ENCODE measurements at places on chromosomes 2 and 18.

GRCh38 chr2:229071292-229071976 is 199.7 kb downstream of the PID1 start:
- no peak for DNase-seq

GRCh38 chr2:221518201-221518934 is 53.7 kb downstream of the EPHA4 start:
- DNase-seq = no peak

DNA sequence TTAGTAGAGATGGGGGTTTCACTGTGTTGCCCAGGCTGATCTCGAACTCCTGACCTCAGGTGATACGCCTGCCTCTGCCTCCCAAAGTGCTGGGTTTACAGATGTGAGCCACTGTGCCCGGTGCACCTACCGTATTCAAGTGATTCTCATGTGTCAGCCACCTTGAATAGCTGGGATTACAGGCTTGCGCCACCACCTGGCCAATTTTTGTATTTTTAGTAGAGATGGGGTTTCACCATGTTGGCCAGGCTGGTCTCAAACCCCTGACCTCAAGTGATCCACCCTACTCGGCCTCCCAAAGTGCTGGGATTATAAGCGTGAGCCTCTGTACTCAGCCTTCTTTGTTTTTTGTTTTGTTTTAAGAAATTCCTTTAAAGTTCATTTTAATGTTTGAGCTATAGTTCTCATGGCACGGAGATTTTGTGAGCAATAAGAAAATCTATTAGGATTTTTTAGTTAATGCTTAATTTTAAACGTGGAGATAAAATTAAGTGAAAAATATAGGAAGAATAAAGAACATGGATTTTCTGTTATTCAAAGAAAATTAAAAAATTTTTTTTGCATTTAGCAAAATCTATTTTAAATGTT is 242.6 kb downstream of the PHLPP1 start:
- no peak for DNase-seq

DNA sequence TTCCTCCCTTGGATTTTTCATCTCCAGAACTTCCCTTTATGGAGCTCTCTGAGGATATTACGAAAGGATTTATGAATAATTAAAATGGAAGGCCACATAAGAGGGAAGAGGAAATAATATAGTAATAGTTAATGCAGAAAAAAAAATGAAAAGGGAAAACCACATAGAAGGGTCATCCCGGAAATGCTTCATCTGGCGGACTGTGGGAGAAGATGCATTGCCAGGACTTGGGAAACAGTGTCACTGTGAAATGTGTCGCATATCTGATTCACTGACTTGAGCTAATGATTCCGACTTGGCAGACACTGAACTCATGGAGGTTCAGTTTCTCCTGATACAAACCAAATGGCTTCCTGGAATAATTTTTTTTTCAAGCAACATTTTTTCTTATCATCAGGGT is 129.9 kb upstream of the RMP24 start:
- no peak for DNase-seq

DNA sequence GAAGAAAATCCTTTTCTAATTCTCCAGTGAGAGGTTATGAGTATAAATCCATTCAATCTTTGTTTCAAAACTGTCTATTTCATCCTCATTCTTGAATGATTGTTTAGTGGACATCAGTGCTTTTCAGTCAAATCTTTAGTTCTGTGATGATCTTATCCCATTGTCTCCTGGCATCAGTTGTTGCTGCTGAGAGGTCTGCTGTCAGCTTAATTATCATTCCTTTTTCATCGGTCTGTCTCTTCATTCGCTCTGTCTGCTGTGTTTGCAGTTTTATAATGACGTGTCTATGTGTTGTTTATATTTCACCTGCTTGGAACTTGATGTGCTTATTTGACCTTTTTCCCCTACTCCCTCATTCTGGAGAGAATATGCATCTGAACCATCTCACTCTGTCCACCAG is 69.2 kb upstream of the GLI2 start:
- no peak for DNase-seq

GRCh38 chr2:27233341-27233740 is 16.2 kb downstream of the CAD start:
- DNase-seq = no peak

DNA sequence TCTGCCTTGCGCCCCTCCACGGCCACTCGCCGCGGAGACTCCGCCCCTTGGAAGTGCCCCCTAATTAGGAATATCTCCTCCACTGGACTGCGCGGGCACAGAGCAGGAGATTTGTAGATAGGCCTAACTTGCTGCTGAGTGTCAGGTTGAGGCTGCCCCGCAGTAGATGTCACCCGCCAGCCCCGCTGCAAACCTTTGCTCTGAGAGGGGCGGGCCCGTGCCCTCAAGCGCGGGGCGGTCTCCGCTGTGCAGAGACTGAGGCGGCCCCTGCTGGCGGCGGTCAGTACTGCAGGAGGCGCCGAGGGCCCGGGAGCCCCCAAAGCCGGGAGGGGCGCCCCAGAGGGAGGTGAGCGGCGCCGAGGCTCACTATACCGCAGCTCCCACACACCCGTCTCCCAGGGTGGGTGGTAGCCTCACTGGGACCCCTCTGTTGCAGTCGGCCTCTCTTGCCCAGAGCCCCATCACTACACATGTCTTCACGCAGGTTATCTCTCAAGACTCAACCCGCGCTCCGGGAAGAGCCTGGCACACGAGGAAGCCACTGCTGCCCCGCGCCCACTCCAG is 2.9 kb upstream of the NEURL3 start:
- DNase-seq = peak; percentile 32

DNA sequence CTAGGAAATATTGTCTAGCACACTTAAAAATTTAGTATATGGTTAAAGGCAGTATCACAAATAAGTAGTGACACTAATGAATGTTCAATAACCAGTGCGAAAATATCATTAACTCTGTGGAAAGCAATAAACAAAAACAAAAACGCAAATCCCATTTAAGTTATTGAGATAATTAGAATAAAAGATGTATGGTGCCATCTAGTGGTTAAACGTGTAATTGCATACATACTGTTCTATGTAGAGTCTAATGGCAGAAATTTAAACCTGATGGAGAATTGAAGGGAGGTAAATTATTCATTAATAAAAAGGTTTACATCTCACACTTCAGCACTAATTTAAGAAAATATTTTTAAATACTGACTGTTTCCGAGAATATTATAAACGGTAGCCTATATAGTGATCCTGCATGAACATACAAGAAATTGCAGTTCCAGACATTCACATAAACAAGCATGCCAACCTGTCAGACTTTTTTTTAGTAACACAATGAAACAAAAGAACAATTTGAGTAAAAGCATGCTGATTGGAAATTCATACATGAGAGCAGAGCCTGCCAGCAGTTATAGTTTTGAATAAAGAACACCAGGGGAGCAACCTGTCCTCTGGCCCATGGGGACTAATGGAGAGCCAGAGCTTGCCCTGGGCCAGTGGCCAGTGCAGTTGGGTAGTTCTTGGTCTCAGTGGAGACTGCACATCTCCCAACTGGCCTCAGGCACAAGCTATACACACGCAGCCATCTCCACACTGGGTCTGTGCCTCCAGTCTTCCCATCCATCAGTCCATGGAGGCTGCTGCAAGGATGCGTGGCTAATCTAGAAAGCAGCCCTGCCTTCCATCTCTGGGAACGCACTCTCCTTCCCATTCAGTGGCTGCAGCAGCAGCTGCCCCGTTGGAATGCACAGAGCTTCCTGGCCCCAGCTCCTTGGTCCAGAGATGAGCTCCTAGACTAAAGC is 28.0 kb downstream of the GCG start:
- DNase-seq = no peak

Measured in hypothalamus (tissue), 51 donors.